ENCODE measurements at places on chromosomes 1 and 21.

DNA sequence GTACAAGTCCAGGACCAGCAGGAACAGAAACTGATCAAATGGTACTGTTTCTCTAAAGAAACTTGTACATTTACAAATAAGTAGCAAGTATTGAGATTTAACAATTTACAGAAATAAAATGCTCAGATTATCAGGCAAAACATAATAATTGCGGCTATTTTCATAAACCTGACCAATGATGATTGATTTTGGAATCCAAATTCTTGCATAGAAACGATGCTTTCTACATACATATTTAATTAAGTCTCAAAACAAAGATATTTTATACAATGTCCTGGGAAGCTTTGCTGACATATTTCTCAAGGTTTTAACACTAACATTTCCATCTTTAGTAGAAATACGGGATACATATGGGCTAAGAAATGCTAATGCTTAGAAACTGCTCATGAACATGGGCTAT, 157.1 kb downstream of the VAV3 start:
- H3K27ac ChIP-seq: no peak overlapping the region
- H3K4me3 ChIP-seq: no peak overlapping the region
- no peaks in the 10 kb centered on the region for H3K4me1 ChIP-seq

- peaks cover 83% of the 10 kb centered on the region for H3K27me3 ChIP-seq
- no peak within 1 kb of the TSS for H3K27ac ChIP-seq
- no peaks in the 10 kb centered on the region for H3K36me3 ChIP-seq
- H3K4me1 ChIP-seq: no peaks in the 10 kb centered on the region
Observed at GRCh38 chr1:3068564-3069431, at the start of gene PRDM16. Gene PRDM16, plus strand, starts transcription at chr1:3069203. Its CDS starts 57 bp downstream, at chr1:3069260.

GRCh38 chr21:14977814-14978213, 87.0 kb downstream of the NRIP1 start:
- no peaks in the 10 kb centered on the region for H3K36me3 ChIP-seq
- H3K27me3 ChIP-seq: no peaks in the 10 kb centered on the region
- DNase-seq: no peak
- no peak overlapping the region for H3K27ac ChIP-seq

DNA sequence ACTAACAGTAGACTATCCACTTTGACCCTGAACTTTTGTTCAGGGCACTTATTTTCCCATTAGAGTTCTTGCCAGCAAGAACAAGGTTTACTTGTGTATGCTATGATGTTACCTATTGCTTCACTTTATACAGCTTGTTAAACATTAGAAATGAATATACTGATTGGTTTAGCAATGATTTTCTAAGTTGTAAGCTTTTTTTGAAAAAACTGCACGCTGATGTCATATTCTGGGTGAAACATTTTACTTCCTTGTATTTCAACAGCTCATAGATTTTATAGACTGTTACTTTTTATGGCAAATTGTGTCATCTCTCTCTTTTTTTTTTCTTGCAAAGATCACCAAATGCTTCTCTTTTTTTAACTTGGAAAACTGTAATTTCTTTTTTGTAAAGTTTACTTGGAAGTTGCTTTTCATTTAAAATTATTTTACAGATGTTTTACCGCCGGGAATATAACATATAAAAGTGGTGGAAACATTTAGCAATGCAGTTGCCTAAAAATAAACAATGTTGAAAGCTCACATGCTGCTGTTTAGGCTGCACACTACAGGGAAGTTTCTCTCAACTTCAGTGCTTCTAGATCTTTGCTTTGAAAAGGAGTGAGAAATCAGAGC, 215.3 kb upstream of the NFIA start:
- no peaks in the 10 kb centered on the region for H3K36me3 ChIP-seq
- DNase-seq: no peak
- H3K27me3 ChIP-seq: no peaks in the 10 kb centered on the region

DNA sequence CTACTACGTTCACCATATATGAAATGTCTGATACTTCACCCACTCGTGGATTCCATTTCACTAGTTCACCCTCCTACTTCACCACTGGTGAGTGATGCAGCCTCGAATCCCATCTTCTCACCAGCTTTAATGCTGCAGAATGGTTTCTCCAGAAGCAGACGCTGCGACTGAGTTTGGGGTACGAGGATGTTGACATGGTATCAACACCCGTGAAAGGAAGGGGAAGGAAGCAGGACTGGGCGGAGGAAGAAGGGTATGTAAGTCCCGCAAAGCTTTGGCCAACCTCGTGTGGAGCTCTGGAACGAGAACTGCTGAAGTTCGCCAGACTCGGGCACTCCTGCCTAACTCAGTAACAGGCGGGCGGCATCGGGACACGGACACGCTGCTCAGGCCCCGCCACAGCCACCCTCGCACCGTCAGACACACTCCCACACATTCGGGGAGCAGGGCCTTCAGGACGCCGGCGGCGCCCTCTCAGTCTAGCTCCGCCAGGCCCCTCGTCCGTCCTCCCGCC, 833 bp upstream of the DIP2A start:
- peak overlapping the region; percentile 59 for H3K27ac ChIP-seq
- H3K4me3 ChIP-seq: peak overlapping the region; percentile 97
- H3K27me3 ChIP-seq: no peaks in the 10 kb centered on the region
- DNase-seq: peak; percentile 66
- H3K36me3 ChIP-seq: no peaks in the 10 kb centered on the region
- peaks cover 2% of the 10 kb centered on the region for H3K4me1 ChIP-seq

DNA sequence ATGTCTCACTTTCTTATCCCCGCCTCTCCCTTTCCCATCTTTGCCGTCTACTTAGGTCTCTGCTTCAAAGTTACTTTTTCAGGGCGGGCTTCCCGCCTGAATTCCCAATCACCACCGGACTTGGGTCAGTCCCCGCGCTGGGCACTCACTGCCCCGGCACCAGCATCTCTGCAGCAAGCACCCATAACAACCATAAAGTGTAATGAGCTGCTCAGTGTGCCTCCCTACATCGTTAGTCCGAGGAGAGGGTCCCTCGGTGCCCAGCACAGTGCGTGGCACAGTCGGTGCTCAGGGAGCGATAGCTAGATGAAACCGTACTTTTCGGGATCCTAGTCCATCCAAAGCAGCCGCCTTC, 633 bp upstream of the CTPS1 start:
- H3K4me3 ChIP-seq: peak overlapping the region; percentile 77
- DNase-seq: no peak
- H3K36me3 ChIP-seq: no peaks in the 10 kb centered on the region
- H3K27me3 ChIP-seq: no peaks in the 10 kb centered on the region
- peaks cover 8% of the 10 kb centered on the region for H3K4me1 ChIP-seq
- no peak overlapping the region for H3K27ac ChIP-seq

GRCh38 chr21:27525780-27526179, 558.9 kb upstream of the ADAMTS5 start:
- no peaks in the 10 kb centered on the region for H3K4me1 ChIP-seq
- no peaks in the 10 kb centered on the region for H3K27me3 ChIP-seq
- H3K4me3 ChIP-seq: no peak overlapping the region
- no peak overlapping the region for H3K27ac ChIP-seq
- H3K36me3 ChIP-seq: no peaks in the 10 kb centered on the region

DNA sequence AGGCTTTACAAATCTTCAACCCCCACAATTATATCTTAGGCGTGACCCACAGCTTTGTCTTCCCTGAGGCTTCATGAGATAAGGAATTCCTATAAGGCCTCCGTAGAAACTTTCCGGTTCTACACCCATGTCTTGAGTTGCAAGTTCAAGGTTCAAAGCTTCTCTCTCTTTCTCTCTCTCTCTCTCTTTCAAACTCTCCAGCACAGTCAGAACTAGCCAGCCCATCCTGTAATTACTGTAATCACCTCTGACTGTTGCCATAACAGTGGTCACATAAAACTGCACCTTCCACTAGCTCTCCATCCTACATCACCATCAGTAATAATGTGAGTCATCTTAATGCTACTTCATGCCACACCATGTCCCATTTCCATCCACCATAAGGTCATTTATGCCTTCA, 90.0 kb upstream of the NFASC start:
- H3K27ac ChIP-seq: no peak overlapping the region
- peak; percentile 19 for DNase-seq
- H3K36me3 ChIP-seq: no peaks in the 10 kb centered on the region
- H3K27me3 ChIP-seq: no peaks in the 10 kb centered on the region

- peak overlapping the region; percentile 69 for H3K4me3 ChIP-seq
- H3K27me3 ChIP-seq: peaks cover 3% of the 10 kb centered on the region
- DNase-seq: peak; percentile 77
- H3K27ac ChIP-seq: no peak overlapping the region
- peaks cover 5% of the 10 kb centered on the region for H3K4me1 ChIP-seq
Observed at GRCh38 chr1:190478149-190479049, 735 bp upstream of the BRINP3 start.

GRCh38 chr21:28704746-28705145, 287.9 kb downstream of the LTN1 start:
- no peaks in the 10 kb centered on the region for H3K4me1 ChIP-seq
- H3K36me3 ChIP-seq: no peaks in the 10 kb centered on the region
- H3K27ac ChIP-seq: no peak overlapping the region
- DNase-seq: no peak
- H3K4me3 ChIP-seq: no peak overlapping the region
- H3K27me3 ChIP-seq: no peaks in the 10 kb centered on the region

GRCh38 chr1:168739908-168740307, 10.9 kb upstream of the DPT start:
- DNase-seq: no peak
- no peaks in the 10 kb centered on the region for H3K4me1 ChIP-seq
- H3K36me3 ChIP-seq: no peaks in the 10 kb centered on the region

DNA sequence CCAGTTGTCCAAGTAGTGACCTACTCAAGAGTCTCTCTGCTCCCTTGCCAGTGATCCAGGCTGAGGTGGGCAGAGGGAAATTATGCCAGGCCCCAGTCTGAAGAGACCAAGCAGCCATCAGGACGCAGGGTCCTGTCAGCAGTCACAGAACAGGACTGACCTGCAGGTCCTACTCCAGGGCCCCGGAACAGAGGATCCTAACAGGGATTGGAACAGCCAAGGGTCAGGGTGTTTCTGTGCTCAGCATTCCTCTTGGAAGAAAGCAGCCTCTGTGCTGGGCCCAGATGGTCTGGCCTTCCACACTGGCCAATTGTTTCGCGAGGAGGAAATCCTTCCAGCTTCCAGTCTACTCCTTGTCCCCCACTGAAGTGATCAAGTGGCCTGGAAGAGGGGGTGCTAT, 41.6 kb upstream of the USP1 start:
- H3K4me3 ChIP-seq: no peak overlapping the region
- no peak overlapping the region for H3K27ac ChIP-seq
- H3K4me1 ChIP-seq: no peaks in the 10 kb centered on the region
- no peak for DNase-seq
- no peaks in the 10 kb centered on the region for H3K36me3 ChIP-seq

GRCh38 chr1:85411567-85412305, 53.2 kb downstream of the DDAH1 start:
- no peaks in the 10 kb centered on the region for H3K36me3 ChIP-seq
- no peak overlapping the region for H3K4me3 ChIP-seq
- DNase-seq: peak; percentile 47
- H3K27ac ChIP-seq: no peak overlapping the region
- no peaks in the 10 kb centered on the region for H3K4me1 ChIP-seq

DNA sequence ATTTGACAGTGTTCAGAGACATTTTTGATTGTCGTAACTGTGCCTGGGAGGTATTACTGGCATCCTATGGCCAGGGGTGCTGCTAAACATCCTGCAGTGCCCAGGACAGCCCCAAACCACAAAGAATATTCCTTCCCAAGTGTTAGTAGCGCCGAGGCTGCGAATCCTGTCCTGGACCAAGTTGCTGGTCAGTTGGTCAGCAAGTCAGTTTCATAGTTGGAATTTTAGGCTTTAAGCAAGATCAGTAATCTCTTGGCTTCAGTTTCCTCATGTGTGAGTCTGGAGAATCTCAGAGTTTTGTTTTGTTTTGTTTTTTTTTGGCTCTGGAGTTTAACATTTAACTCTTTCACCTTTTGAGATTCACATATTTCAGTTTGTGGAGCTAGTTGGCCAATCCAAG, 65.0 kb downstream of the MTR start:
- no peaks in the 10 kb centered on the region for H3K27me3 ChIP-seq
- H3K36me3 ChIP-seq: no peaks in the 10 kb centered on the region
- H3K4me3 ChIP-seq: no peak overlapping the region
- no peak overlapping the region for H3K27ac ChIP-seq

- DNase-seq: no peak
- H3K36me3 ChIP-seq: no peaks in the 10 kb centered on the region
- H3K4me1 ChIP-seq: peaks cover 6% of the 10 kb centered on the region
- H3K27me3 ChIP-seq: no peaks in the 10 kb centered on the region
- no peak overlapping the region for H3K4me3 ChIP-seq
- no peak overlapping the region for H3K27ac ChIP-seq
Observed at GRCh38 chr21:15206514-15206913, 141.7 kb upstream of the NRIP1 start.

- H3K27ac ChIP-seq: no peak overlapping the region
- no peaks in the 10 kb centered on the region for H3K36me3 ChIP-seq
- peaks cover 3% of the 10 kb centered on the region for H3K4me1 ChIP-seq
- no peaks in the 10 kb centered on the region for H3K27me3 ChIP-seq
- DNase-seq: peak; percentile 21
Observed at GRCh38 chr1:166874464-166874863, 1.6 kb downstream of the TADA1 start.

DNA sequence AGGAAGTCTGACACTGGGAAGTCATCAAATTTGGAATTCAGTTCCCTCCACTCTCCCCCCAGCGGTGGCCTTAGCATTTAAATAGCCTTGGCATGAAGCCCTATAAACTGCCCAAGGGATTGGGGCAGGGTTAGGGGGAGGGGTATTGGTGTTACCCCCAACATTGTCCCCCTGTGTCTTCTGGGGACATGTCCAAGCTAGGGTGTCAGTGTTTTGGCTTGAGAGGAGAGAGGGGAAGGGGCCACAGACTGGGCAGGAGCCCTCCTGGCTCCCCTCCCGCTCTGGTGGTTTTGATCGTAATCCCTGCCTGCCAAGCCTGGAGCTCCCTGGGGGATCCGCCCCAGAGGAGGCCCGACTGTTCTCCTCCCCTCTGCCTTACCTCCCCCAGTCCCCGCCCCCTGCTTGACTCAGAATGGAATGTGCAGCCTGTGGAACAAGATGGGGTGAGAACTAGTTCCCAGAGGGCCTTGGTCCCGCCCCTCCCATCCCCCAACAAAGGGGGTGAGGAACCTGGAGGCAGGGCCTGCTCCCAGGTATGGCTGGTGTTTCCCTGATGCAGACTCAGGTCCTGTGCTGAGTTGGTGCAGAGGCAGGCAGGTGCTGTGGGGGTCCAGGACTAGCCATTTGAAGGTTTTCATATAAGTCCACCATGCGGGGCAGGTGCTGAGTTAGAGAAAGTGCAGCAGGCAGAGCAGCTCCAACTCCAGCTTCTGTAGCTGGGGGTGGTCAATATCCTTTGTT, 7.4 kb downstream of the SOX13 start:
- no peaks in the 10 kb centered on the region for H3K27me3 ChIP-seq
- H3K27ac ChIP-seq: peak overlapping the region; percentile 60
- DNase-seq: peak; percentile 99
- peaks cover 20% of the 10 kb centered on the region for H3K4me1 ChIP-seq
- H3K4me3 ChIP-seq: no peak overlapping the region
- no peaks in the 10 kb centered on the region for H3K36me3 ChIP-seq

- H3K4me3 ChIP-seq: no peak overlapping the region
- no peaks in the 10 kb centered on the region for H3K4me1 ChIP-seq
- H3K27me3 ChIP-seq: no peaks in the 10 kb centered on the region
Observed at GRCh38 chr1:15397236-15397635, 12.5 kb upstream of the EFHD2 start.

DNA sequence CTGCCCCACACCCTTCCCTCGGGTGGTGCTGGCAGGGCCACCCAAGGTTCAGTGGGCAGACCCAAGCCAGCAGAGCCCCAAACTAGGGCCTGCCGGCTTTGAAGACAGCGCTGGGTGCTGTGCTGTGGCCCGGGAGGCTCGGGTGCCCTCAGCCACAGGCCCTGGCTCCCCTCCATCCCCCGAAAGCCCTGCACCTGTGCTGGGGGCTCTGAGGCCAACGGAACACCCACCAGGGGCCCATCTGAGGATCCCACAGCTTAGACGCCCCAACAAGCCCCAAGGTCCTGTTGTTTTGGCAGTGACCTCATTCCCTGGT, 8.6 kb downstream of the ITGB2 start:
- H3K36me3 ChIP-seq: no peaks in the 10 kb centered on the region
- H3K4me1 ChIP-seq: no peaks in the 10 kb centered on the region
- no peak overlapping the region for H3K27ac ChIP-seq
- DNase-seq: no peak
- H3K4me3 ChIP-seq: no peak overlapping the region

Measured in mesendoderm (in vitro differentiated cells).